ENCODE measurements at places on chromosomes 2 and 18. TPM values are rescaled to one million over a fixed set of nuclear protein-coding genes. Genes with fewer than 3 reads are reported as not detected.

The SP140 gene
- total RNA-seq: not detected

The ZSWIM2 gene
- not detected for total RNA-seq

- no peak for DNase-seq
Measured at GRCh38 chr2:189544318-189545042, 36.1 kb downstream of the SLC40A1 start.

GRCh38 chr2:12116228-12116750, 369.9 kb downstream of the LPIN1 start:
- DNase-seq: no peak

DNA sequence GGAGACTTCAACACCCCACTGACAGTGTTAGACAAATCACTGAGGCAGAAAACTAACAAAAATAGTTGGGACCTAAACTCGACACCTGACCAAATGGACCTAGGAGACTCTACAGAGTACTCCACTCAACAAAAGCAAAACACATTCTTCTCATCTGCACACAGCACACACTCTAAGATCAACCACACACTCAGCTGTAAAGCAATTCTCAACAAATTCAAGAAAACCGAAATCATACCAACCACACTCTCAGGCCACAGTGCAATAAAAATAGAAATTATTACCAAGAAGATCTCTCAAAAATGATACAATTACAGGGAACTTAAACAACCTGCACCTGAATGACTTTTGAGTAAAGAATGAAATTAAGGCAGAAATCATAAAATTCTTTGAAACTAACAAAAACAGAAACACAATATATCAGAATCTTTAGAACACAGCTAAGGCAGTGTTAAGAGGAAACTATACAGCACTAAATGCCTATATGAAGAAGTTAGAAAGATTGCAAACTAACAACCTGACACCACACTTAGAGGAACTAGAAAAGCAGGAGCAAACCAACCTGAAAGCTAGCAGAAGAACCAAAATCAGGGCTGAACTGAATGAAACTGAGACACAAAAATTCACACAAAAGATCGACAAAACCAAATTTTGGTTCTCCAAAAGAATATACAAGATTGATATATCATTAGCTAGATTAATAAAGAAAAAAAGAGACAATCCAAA, 46.3 kb downstream of the RTTN start:
- no peak for DNase-seq

- no peak for DNase-seq
Measured at GRCh38 chr2:41999592-42000281, 48.1 kb upstream of the PKDCC start.

GRCh38 chr2:31018280-31018679, 120.0 kb downstream of the GALNT14 start:
- DNase-seq: no peak

DNA sequence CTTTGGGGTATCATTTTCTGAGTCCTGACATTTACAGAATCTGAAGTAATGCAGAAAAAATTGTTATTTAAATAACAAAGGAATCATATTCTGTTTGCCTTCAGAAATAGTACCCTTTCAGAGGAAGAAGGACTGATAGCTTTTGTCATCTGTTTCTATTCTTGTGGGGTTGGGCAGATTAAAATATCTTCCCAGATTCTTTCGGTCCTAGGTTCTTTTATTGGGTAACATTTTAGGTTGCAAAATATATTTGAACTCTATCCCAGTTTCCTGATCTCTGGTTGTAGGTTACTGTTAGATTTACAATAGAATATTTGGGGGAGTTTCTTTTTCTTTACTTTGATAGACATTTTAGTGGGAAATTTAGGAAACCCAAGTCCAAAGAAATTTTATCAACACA, 550.5 kb downstream of the SPAG16 start:
- DNase-seq: peak; percentile 52

DNA sequence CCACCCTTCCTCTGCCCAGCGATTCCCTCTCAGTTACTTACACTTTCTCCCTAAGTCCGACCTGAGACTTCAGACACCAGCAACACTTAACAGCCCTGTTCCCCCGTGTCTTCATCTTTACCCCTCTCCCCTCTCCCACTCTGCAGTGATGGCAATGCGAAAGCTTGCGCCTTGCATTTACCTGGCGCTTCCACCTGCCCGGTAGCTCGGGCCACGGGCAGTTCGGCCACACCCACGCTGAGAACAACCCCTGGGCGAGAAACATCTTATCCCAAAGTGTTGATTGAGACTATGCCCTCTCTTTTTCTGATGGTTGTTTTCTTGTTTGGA, 558 bp downstream of the DNAJC10 start:
- DNase-seq: peak; percentile 47
